ENCODE measurements at places on chromosomes 16 and 17.

DNA sequence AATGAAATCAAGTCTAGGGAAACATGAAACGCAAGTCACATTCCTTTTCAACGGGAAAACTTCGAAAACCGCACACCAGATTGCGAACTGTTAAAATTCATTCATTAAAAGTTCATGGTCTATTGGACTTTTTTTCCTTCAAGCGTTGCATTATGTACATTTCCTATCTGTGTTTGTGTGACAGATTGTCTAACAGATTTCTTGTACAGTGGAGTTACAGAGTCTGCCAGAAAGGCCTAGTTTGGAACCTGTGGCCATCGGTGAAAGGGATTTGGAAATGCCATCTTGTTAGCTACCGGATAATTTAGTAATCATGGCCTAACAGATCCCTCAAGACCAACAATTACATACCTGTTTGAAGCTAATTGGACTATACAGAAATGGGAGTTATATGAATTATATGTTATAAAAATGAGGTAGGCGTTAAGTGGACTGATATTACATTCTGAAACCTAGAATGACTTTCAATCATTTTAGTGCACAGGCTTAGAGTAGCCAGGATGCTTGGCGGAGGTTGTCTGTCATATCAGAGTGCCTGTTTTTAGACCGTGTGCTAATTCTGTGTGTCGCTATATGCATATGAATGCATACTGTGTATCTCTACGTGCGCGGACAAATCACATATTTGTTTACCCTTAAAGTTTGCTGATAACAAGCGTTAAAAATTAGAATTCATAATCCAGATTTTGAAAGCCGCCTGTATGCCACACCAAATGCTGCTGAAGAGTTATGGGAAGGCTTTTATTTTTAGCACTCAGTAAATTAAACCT, 885.4 kb upstream of the RBFOX1 start:
- no peak for DNase-seq

- peak; percentile 84 for DNase-seq
Measured at GRCh38 chr16:67415872-67416793, at the start of gene ZDHHC1. Gene ZDHHC1, minus strand, starts transcription at chr16:67416477. Its CDS starts 8,702 bp downstream, at chr16:67407775.

DNA sequence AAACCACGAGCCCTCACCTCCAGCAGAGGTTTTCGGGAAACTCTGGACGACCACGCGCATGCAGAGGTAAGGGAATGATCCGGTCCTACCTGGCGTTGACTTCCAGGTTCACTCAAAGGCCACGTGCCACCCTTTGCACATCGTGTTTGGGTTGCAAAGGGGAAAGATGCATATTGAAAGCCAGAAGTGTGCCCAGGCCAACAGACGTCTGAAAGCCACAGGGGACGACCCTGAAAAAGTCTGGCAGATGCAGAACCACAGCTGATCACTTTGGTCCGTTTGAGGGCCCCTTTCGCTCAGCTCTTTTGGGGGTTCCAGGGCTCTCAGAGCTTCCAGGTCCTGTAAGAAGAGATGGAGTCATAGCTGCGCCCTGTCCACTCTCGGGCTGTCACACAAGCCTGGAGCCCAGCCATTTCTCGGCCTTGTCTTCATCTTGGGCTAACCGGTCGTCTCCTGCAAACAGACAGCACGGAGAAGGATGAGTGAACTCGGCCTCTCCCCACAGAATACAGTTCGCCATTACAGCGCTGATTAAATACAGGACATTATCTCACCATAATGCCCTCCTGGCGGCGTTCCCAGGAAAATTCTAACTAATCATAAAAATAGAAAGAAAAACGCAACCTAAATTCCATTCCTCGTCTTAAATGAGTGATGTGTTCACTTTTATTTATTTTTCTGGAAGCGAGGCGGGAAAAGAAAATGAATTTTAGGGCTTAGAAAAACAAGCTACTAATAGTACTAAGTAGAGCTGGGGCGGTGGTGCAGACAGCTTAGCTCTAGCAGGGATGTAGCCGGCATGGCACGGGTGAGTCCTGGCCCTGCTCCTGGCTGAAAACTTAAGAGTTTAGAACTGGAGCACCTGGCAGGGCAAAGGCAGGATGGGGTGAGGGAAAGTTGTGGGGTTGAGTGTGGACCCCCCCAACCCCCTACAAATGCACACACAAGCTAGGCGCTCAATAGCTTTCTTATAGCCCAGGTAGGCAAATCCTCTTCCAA, 45.5 kb upstream of the ZFHX3 start:
- DNase-seq: peak; percentile 35

- no peak for DNase-seq
Measured at GRCh38 chr16:1042049-1042744, 30.4 kb upstream of the SSTR5 start.

DNA sequence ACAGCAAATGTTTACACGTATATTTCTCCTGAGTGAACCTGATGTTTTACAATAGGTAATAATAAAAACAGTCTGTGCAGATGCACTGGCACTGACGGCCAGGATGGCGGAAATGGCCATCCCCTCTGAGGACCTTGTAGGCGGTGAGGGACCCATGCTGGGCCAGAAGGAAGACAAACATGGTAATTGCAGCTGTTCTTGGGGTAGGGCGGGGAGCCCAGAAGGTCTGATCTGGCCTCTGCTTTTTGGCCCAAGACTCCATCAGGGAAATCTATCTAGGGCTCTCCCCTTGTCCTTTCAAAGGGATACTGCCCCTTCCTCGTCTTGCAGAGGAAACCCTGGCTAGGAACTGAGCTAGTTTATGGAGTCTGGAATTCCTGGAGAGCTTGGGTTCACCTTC, 7.4 kb upstream of the LGALS9 start:
- DNase-seq: no peak

- no peak for DNase-seq
Measured at GRCh38 chr17:47800686-47801085, 20.9 kb downstream of the OSBPL7 start.

DNA sequence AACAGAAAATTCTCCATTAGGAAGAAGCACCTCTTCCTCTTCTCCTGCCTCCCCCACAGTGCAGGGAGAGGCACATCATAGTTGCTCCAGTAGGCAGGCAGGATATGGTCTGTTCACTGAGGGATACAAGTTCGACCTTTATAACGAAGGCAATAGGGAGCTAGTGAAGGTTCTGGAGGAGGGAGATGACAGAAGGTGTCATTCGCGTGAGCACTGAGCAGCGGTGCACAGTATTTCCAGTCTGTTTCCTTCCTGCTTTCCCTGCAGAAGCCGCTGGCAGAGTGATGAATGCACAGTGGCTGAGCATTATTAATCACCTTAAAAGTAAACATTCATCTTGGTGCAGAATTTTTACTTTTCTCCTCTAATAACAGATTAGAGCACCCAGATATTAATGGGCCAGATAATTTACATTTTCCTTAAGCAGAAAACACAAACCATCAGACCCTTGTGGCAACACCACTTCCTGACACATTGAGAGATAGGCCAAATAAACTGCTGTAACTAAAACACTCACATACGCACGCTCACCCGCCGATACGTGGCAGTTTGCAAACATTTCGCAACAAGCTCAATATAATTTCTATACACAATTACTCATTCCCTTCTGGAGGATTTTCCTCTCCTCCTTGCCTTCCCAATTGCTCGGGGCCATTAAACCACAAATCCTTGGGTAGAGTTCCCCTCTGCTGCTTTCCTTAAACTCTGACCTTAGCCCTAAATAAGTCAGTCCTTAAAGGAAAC, 69.5 kb downstream of the AIPL1 start:
- DNase-seq: no peak

DNA sequence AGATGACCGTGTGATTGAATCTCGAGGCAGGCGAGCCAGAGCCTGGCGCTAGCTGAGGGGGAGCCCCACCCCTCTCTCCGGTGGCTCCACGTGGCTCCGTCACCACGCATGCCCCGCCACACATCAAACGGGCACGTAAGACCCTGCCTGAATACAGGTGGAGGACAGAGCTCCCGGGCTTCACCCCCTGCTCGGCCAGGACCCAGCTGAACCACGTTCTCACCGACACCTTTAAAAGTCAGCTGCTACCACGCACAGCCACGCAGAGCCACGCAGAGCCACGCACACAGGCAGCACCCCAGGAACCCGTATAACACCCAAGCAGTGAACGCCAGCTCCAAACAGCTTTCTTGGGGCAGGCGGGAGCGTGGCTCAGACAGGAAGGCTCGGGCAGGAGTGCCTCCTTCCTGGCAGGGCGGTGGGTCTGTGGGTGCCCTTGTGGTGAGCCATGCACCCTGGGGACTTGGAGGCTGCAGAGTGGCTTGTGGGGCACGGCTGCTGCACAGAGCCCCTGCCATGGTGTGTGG, 4.4 kb downstream of the TMEM204 start:
- DNase-seq: no peak

DNA sequence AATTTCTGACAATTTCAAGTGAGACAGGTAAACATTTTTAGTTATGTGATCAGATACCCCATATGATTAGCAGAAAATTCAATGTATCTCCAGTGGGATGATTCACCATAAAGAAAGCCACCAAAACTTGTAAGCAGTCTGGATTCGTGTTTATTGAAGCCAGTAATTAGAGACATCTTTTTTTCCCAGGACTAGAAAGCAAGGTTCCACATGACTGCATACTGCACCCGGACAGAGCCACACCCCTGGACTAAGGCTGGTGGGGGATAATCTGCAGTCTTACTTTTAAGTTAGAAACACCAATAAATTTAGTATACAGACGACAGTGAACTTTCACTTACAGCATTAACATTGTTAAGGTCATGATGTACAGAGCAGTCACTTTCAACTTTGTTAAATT, 24.2 kb upstream of the CMTM4 start:
- DNase-seq: no peak

GRCh38 chr17:82876149-82876548, 36.3 kb upstream of the ZNF750 start:
- peak; percentile 33 for DNase-seq

DNA sequence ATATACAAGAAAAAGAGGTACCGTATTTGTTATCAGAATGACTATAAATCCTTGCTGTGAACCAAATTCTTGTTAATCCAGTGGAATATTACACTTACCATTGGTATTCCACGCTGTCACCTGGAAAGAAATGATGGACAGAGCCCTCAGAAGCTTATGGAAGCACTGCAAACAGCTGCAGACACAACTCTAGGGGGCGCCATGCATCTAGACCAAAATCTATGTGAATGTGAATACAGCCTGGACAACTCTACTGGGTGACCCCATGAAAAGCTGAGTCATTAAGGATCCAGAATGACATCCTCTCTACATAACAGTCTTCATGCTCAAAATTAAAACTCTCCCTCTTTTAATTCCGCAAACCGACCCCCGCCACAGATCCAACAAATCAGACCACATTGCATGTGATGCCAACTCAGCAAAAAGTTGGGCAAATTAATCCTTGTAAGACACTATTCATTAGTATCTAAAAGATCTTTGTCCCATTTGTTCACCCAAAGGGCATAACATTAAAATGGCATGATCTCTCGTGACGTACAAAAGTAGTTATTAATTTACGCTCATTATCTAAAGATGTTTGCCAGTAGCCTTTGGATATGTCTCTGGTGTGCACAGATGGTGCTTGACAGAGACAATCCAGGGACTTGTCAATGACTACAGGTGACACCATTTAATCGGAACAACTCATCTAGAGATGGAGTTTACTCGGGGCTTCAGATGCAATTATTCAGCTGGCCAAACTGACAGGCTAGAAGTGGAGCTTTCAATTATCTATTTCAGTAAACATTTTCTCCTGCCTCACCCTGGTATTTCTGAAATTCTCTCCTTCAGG, 552.7 kb upstream of the PSMD7 start:
- no peak for DNase-seq

GRCh38 chr16:13999895-14000425, 71.2 kb upstream of the MRTFB start:
- peak; percentile 68 for DNase-seq

- no peak for DNase-seq
Measured at GRCh38 chr16:82563401-82563800, 63.4 kb upstream of the CDH13 start.

DNA sequence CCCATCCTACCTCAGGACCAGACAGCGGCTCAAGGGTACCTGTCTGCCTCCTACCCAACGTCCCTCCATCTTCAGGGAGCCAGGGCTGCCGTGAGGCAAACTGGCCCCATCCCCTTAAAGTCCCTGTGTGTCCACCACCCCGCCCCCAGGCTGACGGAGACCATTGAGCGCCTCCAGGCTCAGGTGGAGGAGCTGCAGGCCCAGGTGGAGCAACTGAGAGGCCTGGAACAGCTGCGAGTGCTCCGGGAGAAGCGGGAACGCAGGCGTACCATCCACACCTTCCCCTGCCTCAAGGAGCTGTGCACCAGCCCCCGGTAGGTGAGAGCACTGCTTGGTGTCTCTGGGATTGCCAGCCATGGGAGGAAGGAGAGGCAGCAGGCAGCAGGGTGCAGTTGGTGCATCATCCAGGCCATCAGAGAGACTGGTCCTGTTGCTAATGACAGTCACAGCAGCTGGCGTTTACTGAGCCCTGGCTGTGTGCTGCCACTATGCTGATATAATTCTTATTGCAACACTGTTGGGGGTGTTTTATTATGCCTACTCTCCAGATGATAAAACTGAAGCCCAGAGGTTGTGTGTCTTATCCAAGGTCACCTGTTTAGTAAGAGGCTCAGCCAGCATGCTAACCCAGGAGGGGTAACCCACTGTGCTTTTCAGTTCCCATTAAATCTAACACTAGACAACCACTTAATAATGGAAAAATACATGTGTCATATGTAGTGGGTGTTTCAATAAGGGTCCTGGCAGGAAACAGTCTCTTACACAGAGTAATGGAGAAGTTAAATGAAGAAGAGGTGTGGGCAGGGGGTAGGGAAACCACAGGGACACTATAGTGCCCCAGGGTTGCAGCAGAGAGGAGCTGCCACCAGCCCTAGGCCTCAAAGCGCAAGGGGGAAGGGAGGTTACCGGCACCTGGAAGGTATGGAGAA, 10.3 kb upstream of the MRPL58 start:
- no peak for DNase-seq

DNA sequence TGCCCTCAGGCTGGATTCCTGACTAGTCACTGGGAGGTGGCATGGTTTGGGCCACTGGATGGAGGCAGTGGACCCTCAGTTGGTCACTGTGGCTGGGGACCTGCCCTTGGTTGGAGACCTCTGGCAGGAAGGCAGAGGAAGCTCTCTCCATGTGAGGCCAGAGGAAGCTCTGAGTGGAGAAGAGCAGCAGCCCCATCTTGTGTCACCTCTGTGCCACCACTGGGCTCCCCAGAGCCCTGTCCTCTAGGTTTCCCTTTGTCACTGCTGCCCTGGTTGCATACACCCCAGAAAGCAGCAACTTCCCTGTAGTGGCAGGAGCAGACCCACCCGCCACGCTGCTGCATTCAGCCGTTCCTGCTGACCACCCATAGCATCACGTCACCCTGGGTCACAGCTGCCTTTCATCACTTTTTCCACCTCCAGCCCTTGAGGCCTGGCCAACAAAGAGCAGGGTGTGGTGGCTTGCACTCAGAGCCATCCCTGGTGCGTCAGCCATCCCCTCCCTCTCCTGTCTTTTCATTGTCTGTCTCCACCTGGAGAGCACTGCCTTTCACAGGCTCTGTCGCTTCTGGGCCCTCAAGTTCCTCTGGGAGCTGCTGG, 11.9 kb downstream of the CTRL start:
- DNase-seq: no peak

Data from heart left ventricle (tissue), 16 donors.